ENCODE measurements at places on chromosomes 16 and 17.

DNA sequence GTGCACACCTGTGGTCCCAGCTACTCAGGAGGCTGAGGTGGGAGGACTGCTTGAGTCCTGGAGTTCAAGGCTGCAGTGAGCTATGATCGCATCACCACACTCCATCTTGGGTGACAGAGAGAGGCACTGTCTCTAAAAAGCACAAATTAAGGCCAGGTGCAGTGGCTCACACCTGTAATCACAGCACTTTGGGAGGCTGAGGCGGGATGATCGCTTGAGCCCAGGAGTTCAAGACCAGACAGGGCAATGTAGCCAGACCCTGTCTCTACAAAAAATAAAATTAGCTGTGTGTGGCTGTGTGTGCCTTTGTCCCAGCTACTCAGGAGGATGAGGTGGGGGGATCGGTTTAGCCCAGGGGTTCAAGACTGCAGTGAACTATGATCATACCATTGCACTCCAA lies 81.6 kb downstream of the BMERB1 start:
- DNase-seq, result no peak

DNA sequence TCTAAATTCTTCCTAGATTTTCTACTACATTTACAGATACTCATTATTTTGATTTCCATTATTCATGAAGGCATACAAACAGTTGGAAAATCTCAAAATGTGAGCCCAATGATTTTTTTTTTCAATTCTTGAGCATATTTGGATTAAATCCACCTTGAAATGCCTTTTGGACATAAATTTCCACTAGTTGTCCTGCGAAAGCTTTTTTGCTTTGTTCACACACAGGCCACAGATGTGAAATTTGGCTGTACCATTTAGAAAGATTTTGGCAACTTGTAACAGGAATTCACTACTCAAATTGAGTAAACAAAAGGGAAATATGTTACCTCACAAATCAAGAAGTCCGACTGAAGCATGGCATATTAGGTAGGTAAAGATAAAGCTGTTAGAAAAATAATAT lies 1631.0 kb downstream of the CDH8 start:
- no peak for DNase-seq

GRCh38 chr16:55248494-55248893 lies 75.5 kb upstream of the IRX6 start:
- DNase-seq, result no peak

GRCh38 chr16:17777408-17777863 lies 306.7 kb upstream of the XYLT1 start:
- DNase-seq, result no peak

DNA sequence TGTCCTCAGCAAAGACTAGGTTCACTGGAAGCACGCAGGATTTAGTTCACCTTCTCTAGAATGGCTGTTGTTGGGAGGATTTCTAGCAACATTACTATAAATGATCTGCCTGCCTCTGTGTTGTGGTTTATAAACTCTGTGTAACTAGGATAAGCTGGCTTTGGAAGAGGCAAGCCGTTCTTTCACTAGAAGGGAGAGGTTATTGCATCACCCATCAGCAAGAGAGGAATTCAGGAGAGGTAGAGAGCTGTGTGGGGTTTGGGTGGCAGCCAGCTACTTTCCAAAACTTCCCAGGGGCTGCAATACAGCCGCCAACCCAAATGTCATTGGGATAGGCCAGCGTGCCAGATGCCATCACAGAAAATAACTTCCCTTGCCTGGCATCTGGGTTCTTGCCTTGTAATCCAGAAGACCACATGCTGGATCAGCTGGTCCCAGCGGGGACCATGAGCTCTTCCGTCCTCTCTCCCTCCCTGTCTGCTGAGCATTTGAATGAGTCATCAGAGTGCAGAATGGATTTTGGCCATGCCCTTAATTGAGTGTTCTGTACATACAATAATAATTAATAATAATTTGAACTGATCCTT lies 95.7 kb upstream of the RBFOX1 start:
- no peak for DNase-seq

DNA sequence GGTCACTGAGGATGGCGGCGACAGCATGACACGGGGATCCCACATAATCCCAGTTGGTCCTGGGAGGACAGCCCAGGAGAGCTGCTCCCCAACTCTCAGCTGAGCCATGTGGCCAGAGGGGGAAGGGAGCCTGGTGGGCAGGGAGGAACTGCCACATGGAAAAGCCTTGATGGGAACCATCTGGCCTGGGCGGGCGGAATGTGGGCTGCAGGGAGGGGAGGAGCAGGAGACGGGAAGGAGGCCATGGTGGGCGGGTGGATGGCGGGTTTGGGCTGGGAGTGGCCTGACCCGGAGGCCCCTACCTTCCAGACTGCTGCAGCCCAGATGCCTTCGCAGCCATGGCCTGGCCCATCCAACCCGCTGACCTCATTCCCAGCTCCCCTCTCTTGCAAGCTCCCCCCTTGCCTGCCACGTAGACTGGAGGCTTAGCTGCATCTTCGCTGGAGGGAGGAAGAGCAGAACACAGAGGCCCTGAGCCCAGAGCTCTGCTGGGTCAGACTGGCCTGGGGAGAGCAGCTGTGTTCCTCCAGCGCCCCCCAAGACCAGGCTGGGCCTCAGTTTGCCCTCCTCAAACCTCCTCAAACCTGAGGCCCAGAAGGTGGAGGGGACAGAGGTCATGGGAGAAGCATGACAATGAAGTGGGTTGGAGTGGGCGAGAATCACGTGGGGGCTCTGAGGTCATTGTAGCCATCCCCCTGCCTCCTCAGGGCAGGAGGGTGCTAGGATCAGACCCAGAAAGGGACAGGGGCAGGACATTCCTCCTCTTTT lies 8.2 kb upstream of the COL1A1 start:
- DNase-seq, result no peak

DNA sequence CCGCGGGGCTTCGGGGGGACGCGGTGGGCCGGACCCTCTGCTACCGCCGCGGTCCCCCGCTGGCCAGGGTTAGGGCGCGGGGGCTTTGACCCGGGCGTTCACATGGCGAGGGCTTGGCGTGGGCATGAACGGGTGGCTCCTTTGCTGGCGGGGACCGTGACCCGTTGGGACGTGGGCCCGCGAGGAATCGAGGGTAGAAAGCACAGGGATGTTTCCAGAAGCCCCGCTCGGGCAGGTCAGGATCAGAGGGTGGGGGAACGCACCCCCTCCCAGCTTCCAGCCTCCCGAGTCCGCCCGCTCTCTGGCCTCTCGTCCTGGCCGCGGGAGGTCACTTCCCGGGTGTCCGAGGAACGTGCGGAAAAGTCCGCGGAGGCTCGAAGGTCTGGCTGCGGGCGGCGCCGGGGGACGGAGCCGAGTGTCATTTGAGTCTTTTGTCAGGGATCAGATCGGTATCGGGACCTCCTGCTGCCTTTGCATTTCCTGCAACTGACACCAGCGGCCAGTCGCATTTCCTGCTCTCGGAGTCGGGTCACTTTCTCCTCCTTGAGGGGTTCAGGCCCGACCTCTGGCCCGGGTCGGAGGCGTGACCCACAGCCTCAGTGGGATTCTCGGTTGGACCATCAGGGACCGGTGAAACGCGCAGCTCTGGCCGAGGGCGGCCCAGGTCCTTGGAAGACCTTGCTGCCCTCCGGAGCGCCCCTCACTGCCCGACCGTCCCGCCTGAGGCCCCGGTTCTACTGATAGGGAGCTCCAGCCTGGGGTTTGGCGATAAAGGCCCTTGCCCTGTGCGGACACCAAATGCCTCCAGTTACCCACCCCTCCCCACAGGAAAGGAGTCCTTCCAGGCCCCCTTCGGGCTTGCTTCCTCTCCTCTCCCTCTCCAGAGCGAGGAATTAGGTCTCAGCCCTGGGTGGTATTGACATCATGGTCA lies 702 bp upstream of the WNT3 start:
- DNase-seq, result no peak

- DNase-seq, result no peak
Measured at GRCh38 chr16:54285414-54286089, 1.0 kb downstream of the IRX3 start.

DNA sequence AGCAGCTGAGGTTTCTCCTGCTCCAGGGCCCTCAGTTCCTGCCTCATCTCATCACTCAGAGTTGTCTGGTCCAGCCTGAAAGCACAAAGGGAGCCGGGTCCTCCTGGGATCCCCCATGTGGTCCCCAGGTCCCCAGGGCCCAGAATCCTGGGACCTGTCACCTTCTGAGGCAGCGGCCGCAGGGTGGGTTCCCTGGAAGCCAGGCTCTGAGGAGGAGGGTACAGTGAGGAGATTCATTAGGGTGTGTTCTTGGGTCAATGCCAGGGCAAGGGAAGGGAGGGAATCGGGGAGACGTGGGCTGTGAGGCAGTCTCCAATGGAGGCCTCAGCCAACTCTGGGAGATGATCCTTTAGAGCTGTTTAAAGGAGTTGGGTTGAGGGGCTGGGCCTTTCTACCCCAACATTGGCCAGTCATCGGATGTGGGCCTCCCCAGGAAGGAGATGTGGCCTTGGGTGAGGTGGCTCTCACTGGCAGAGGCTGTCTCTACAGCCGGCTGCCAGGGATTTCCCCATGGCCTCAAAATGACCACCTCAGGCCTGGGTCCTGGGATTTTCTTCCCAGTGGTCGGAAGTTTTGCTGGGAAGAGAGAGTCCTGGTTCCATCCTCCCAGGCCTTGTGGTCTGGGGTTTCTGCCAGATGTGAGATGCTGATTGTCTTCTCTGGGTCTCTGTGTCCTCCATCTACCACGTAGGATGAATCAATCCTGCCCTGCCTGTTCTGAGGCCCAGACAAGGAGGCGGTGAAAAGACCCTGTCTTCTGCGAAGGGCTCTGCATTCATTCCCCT lies 47.3 kb downstream of the NLRP1 start:
- no peak for DNase-seq

DNA sequence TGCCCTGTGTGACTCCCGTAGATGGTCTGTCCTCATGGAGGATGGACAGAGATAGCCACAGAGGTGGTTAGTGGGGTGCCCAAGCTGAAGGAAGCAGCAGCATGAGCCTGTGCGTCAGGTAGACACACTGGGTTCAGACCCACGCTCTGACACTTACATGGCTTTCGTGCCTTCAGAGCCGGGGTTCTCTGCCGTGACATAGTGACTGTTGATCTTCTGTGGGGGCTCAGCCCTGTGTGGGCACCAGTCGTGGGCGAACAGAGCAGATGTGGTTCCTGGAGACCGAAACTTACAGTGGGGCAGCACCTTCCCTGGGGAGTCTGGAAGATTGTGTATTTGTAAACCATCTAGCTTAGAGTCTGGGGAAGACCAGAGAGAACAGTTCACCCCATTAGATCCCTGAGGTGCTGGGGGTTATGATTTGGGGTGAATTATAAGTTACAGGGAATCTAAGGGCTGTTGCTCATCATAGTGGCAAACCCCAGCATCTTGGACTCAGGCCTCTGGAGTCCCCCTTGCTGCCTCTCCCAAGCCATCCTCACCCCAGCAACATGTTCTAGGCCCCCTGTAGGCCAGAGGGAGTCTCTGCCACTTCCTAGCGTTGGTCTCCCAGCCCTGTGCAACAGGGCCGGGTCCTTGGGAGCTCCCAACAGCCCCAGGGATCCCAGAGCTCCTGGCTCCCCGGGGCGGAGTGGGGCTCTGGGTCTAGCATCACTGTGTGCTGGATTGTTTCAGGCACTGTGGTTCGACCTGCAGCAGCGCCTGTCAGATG lies 28.6 kb downstream of the NECAB2 start:
- DNase-seq, result no peak

DNA sequence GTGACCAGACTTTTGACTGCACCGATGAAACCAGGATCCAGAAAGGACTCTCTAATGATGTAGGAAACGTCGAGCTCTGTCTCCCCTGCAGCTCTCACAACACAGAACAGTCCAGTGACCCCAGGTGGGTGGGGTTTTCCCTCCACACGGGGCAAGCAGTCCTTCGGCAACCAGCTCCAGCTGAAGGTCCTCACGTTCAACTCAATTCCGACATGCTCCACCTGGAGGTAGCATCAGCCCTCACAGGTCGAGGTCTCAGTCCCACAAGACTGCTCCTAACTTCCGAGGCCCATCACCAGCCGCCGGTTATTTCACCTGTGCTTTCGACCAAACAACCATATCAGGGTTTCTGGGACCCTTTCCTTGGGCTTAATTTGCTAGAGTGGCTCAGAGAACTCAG lies 28.2 kb downstream of the ITGAE start:
- no peak for DNase-seq

GRCh38 chr17:21288571-21289017 lies 4.1 kb downstream of the MAP2K3 start:
- DNase-seq, result no peak

- no peak for DNase-seq
Measured at GRCh38 chr16:20089246-20089965, 15.7 kb upstream of the GPR139 start.

DNA sequence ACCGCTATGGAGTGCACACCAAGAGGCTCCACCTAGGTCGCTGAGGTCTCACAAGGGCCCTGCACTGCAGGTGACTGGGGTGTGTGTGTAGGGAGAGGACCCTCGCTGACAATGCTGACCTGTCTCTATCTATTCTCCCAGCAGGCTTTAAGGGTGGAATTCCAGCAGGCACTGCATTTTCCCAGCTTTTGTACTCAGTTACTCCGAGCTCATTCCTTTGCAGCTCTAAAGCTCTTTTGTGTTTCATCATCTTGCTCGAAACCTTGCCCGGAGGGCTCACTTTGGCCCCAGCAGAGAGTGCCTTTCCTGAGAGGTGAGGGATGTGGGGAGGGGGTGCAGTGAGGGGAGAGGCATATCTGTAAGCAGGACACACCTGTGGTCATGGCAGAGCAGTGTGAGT lies 39.3 kb downstream of the SMPD3 start:
- no peak for DNase-seq

DNA sequence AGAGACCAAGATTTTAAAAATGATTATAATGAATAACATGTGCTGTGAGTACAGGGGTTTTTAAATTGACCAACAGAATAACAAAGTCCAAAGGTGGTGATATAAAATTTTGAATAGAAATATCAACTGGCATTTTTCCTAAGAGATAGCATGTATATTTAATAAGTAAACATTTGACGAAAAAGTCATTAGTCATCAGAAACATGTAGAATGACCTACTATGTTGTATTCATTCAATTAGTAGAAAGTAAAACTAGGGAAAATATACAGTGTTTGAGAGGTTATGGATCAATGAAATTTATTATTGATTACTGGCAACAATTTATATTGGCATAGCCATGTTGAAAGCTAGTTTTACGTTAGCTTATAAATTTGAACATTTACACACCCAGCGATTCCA lies 30.6 kb upstream of the CNTNAP4 start:
- no peak for DNase-seq
